Activated naive CD8-positive, alpha-beta T cell treated with anti-CD3 and anti-CD28 coated beads for 36 hours (primary cell): ENCODE measurements at places on chromosomes 16 and 17. TPM values are rescaled to one million over a fixed set of nuclear protein-coding genes. Genes with fewer than 3 reads are reported as not detected.

The RND2 gene
- total RNA-seq = not detected

The UNC119 gene
- 31.5 TPM for total RNA-seq

The KRT33B gene
- total RNA-seq = not detected

- peaks cover 10% of the 10 kb centered on the region for H3K36me3 ChIP-seq
- H3K4me3 ChIP-seq = no peak overlapping the region
- no peaks in the 10 kb centered on the region for H3K27me3 ChIP-seq
These were observed 8.6 kb downstream of the PLEKHG4 start for GRCh38 chr16:67287960-67288359.

- H3K36me3 ChIP-seq = peaks cover 2% of the 10 kb centered on the region
- no peak overlapping the region for H3K4me3 ChIP-seq
- H3K27ac ChIP-seq = no peak overlapping the region
- no peak for DNase-seq
- peaks cover 58% of the 10 kb centered on the region for H3K27me3 ChIP-seq
- H3K4me1 ChIP-seq = peaks cover 5% of the 10 kb centered on the region
These were observed 36.1 kb downstream of the HNF1B start for GRCh38 chr17:37708616-37709212.

GRCh38 chr17:77322514-77323412, 182.0 kb downstream of the SEC14L1 start:
- H3K36me3 ChIP-seq = peaks cover 3% of the 10 kb centered on the region
- no peak for DNase-seq
- no peaks in the 10 kb centered on the region for H3K27me3 ChIP-seq
- no peak overlapping the region for H3K4me3 ChIP-seq

The NPIPB13 gene
- total RNA-seq = 6.8 TPM

The DLX3 gene
- 0.19 TPM for total RNA-seq

GRCh38 chr16:11234884-11235702, 20.9 kb downstream of the SOCS1 start:
- peaks cover 64% of the 10 kb centered on the region for H3K4me1 ChIP-seq
- no peak for DNase-seq
- H3K27me3 ChIP-seq = no peaks in the 10 kb centered on the region

DNA sequence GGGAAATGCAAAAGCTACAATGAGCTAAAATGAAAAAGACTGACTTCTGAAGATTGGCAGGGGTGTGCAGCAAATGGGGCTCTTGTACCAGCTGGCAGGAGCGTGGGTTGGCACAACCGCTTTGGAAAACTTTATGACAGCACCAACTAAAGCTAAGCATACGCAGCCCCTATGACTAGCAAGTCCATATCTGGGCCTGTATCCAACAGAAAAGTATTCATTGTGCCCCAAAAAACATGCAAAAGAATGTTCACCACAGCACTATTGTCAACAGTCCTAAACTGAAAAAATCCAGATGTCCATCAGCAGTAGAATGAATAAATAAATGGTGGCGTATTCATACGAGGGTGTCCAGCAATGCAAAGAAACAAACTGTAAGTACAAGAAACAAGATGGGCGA, 22.6 kb upstream of the ITGA3 start:
- peaks cover 28% of the 10 kb centered on the region for H3K27me3 ChIP-seq
- no peak overlapping the region for H3K27ac ChIP-seq
- no peaks in the 10 kb centered on the region for H3K36me3 ChIP-seq
